Activated naive CD8-positive, alpha-beta T cell treated with anti-CD3 and anti-CD28 coated beads, Interleukin-2, amount 10 ng/mL, durations not matched to agents 7 days and 5 days (primary cell): ENCODE measurements at places on chromosomes 7 and 10. TPM values are rescaled to one million over a fixed set of nuclear protein-coding genes. Genes with fewer than 3 reads are reported as not detected.

GRCh38 chr10:68543004-68543918 is 15.9 kb upstream of the SLC25A16 start:
- H3K27me3 ChIP-seq = peaks cover 4% of the 10 kb centered on the region
- H3K36me3 ChIP-seq = no peaks in the 10 kb centered on the region
- H3K4me1 ChIP-seq = no peaks in the 10 kb centered on the region
- no peak for DNase-seq
- H3K27ac ChIP-seq = no peak overlapping the region
- no peak overlapping the region for H3K4me3 ChIP-seq

Gene DMBT1
- not detected for total RNA-seq

GRCh38 chr7:27194002-27194352 is 5.9 kb downstream of the HOXA13 start:
- H3K27me3 ChIP-seq = peaks cover 87% of the 10 kb centered on the region
- H3K36me3 ChIP-seq = peaks cover 2% of the 10 kb centered on the region
- no peak overlapping the region for H3K27ac ChIP-seq
- H3K4me1 ChIP-seq = peaks cover 13% of the 10 kb centered on the region
- H3K4me3 ChIP-seq = no peak overlapping the region

DNA sequence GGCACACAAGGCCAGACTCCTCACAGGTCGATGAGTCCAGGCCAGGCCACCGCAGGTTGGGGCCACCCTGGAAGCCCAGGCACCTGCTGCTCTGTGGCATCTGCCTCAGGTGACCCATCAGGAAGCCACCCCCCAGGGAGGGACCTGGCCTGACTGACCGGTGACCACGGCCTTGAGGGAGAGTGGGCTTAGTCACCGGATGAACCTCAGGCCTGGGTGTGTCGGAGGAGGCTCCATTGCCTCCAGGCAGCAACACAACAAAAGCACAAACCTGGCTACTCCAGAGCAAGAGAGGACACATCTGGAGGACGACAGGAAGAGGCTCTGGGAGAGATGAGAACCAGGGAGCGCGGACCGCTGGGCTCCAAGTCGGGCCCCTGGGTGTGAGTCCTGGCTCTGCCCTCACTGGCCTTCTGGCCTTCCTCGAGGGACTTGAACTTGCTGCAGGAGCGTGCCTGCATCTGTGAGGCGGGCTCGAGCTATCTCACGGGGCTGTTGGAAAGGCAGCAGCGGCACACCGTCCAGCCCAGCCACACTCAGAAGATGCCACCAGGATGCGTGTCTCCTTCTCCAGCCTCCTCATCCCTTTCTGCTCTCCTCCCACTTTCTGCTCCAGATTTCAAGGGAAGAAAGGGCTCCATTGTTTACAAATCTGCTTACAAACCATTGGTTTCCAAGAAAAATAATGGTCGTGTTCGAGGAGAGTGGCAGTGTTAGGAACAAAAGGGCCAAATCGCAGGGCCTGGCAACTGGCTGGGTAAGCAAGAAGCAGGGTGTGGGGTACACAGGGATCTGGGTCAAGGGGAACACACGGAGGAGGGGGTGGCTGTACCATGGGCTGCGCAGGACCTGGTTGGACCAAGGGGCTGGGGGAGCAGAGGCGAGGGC is 152.9 kb downstream of the ADAM12 start:
- no peak for DNase-seq
- no peak overlapping the region for H3K4me3 ChIP-seq
- H3K27ac ChIP-seq = no peak overlapping the region
- no peaks in the 10 kb centered on the region for H3K36me3 ChIP-seq
- H3K27me3 ChIP-seq = no peaks in the 10 kb centered on the region

- H3K27ac ChIP-seq = no peak overlapping the region
- H3K36me3 ChIP-seq = peaks cover 2% of the 10 kb centered on the region
- no peaks in the 10 kb centered on the region for H3K4me1 ChIP-seq
- H3K4me3 ChIP-seq = no peak overlapping the region
- no peak for DNase-seq
Measured at GRCh38 chr10:107164992-107165391, 486 bp upstream of the SORCS1 start.

DNA sequence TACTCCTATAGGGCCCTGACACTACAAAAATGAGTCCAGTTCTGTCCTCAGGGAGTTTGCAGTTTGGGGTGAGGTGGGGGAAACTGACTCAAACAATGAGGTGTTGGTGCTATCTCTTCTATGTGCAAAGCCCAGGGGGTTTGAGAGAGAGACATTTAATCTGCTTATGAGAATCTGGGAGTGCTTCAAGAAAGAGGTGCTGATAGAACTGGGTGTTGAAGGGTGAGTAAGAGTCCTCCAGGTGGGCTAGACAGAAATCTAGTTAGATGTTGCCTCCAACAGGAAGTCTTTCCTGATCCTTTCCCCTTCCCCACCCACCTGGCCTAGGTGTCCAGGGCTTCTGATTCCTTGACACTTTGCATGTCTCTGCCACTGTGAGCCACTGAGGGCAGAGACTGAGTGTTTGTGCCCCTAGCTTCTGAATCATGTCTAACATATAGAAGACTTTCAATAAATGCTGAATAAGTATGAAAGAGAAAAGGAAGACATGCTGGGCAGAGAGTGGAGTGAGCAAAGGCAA is 53.0 kb downstream of the FAM241B start:
- H3K36me3 ChIP-seq = no peaks in the 10 kb centered on the region
- no peak overlapping the region for H3K4me3 ChIP-seq
- no peak overlapping the region for H3K27ac ChIP-seq
- DNase-seq = no peak
- peaks cover 34% of the 10 kb centered on the region for H3K27me3 ChIP-seq
- no peaks in the 10 kb centered on the region for H3K4me1 ChIP-seq

DNA sequence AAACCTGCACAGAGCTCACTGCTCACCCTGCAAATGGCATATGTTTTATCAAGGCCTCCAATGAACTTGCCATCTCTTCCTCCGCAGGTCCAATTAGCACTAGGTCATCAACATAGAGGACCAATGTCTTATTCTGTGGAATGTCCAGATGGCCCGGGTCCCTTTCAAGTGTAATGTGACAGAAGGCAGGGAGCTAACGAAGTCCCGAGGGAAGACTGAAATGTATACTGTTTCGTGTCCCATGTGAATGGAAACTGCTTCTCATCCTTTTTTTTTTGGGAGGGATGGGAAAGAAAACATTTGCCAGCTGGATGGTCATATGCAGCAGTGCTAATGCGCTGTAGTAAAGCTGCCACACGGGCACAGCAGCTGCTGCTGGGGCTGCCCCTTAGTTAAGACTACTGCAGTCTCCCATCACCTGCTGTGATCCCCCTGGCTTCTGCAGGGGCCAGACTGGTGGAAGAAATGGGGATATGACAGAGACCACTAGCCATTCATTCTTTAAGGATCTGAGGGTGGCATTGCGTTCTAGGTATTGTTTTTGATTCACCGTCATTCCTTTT is 61.7 kb upstream of the CCNY start:
- H3K4me3 ChIP-seq = no peak overlapping the region
- peaks cover 2% of the 10 kb centered on the region for H3K27me3 ChIP-seq
- no peaks in the 10 kb centered on the region for H3K36me3 ChIP-seq
- peaks cover 4% of the 10 kb centered on the region for H3K4me1 ChIP-seq
- no peak overlapping the region for H3K27ac ChIP-seq

DNA sequence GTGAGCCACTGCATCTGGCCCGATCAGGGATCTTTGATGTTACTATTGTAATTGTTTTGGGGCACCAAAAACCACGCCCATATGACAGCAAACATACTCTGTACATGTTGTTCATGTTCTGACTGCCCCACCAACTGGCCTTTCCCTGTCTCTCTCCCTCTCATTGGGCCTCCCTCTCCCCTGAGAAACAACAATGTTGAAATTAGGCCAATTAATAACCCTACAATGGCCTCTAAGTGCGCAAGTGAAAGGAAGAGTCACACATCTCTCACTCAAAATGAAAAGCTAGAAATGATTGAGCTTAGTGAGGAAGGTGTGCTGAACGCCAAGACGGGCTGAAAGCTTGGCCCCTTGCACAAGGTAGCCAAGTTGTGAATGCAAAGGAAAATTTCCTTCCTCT is 50.3 kb upstream of the SDK1 start:
- DNase-seq = no peak
- H3K4me3 ChIP-seq = no peak overlapping the region
- H3K4me1 ChIP-seq = no peaks in the 10 kb centered on the region
- H3K27ac ChIP-seq = no peak overlapping the region

- peaks cover 8% of the 10 kb centered on the region for H3K4me1 ChIP-seq
- H3K4me3 ChIP-seq = no peak overlapping the region
- no peak overlapping the region for H3K27ac ChIP-seq
- H3K27me3 ChIP-seq = peaks cover 3% of the 10 kb centered on the region
- no peak for DNase-seq
Measured at GRCh38 chr7:143429770-143430698, 13.2 kb upstream of the TAS2R60 start.

DNA sequence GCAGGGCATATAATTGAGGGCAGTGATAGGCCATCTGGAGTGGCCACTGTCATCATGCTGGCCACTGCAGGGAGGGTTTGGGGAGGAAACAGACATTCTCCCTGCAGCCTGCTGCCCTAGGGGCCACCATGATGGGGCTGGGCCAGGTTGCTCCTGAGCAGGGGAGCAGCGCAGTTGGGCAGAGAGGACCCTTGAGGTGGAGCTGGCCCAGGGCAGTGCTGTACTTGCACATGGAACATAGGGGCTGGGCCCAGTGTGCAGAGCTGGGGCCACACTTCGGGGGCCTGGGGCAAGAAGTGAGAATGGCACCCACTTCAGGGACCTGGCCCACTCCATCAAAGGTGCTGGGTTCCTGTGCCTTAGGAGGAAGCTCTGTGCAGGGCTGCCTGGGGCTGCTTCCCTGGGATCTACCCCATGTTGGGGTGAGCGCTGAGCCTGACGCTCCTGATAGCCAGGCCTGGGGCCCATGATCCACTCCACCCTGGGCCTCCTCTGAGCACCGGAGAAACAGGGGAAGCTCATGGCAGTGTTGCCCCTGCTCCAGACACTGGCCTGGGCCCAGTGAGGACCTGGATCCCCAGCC is 21.3 kb upstream of the NUB1 start:
- peaks cover 8% of the 10 kb centered on the region for H3K4me1 ChIP-seq
- H3K4me3 ChIP-seq = no peak overlapping the region
- H3K27me3 ChIP-seq = peaks cover 13% of the 10 kb centered on the region
- peaks cover 6% of the 10 kb centered on the region for H3K36me3 ChIP-seq
- no peak for DNase-seq
